ENCODE measurements at places on chromosomes 3 and 15.

DNA sequence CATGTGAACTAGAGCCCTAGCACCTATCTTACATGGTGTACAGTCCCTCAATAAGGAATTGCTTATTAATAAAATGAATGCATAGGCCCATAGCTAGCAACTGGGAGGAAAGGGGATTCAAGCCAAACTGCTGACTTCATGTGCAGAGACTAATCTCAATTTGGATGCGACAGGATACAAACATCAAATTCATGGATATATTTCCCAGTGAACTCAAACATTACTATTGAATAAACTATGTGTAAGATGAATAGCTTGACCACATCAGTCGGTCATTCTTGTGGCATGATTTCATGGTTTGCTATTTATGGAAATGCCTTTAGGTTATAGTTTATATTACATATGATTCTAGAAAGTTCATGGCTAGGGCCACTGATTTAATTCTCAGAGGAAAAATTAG is 268.6 kb upstream of the SLITRK3 start:
- no peak for DNase-seq

- DNase-seq: peak; percentile 15
Measured at GRCh38 chr3:38454178-38454883, 641 bp downstream of the ACVR2B start.

DNA sequence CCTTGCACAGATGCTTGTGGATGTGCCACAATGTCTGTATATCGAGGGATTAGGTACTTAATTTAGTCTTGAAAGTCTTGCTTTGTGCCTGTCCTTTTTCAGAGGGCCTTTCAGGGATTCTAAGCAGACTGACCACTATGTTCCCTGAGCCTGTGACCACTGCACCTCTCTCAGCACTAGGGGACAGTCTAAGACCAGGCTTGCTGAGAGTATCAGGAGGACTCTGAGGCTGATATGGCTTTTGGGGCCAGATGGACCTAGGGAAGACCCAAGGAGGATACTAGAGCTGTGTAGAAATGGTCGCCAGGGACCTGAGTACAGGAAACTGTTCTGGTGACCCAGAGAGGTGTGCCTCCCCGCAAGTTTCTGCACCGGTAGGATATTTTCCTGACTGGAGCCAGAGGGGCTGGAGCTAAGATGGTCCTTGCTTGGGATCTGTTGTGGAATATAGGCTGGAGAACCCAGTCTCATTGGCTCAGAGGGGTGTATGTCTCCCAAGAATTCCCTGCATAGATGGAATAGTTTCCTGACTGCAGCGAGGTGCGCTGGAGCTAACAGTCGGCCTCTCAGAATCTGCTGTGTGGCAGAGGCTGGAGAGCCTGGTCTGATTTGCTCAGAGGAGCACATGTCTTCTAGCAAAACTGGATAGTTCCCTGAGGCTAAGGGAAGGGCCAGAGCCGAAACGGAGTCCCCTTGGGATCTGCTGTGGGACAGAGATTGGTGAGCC is 213.2 kb upstream of the DCBLD2 start:
- DNase-seq: no peak

- DNase-seq: no peak
Measured at GRCh38 chr15:90234096-90234988, at the start of gene GDPGP1. TSS of gene GDPGP1 (plus strand) at chr15:90234209. CDS start at chr15:90240909, 6,700 bp downstream.

DNA sequence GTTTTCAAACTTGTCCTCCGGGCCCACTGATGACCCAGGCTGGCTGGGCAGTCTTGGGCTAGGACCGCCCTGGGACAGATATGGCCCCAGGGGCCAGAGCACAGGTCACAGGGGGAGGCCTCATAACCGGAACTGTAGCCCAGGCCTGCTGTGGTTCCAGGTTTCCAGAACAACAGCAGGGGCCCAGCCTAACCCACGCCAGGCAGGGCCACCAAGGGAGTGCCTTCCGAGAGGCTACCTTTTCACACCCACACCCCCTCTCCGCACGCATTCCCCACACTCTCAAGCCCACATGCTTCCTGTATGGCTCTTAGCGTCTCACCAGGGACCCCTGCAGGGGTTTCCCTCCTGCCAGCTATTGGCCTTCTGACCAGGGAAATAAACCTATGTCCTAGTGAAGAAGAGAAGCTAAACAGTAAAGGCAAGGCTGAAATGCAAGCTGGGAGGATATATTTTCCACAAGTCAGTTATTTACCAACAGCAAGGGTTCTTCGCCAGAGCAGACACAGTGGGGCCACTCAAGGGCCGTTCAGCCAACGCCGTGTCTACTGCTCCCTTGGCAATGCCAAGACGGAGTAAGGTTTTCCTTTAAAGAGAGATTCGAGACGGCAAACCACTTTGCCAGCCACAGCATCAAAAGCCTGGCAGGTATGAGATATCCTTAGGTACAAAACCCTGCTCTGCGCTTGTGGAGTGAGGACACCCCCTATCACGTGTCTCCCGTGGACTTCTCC is 135.1 kb downstream of the ATP10A start:
- DNase-seq: no peak
